ENCODE measurements at places on chromosomes 3 and 15.

GRCh38 chr3:17195856-17196604 is 311.3 kb downstream of the PLCL2 start:
- DNase-seq, result peak; percentile 36

DNA sequence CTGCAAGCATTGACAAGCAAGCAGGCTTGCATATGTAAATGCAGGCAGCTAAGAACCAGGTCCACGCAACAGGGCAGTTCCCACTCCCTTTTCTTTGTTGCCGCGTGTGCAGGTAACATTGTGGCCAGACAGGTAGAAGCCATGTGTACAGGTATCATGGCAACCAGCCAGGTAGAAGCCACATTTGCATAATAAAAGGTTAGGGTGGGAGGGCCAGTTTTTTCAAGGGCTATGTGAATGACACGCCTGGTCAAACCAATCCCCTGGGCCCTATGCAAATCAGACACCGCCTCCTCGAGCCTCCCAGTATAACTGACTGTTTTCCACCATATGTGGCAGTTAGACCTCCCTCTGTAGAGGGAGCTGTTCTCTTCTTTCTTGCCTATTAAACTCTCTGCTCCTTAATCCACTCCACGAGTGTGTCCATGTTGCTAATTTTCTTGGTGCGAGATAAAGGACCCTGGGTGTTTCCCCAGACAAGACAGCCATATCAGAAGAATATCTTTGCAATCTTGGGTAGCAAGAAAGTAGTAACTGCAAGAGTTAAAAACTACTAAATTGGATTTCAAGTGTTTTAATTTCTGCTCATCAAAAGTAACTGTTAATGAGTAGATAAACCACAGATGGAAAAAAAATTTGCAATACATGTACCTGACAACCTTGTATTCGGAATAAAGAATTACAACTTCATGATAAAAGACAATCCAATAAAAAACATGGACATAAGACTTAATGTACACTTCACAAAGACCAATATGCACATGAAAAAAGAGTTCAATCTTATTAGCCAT is 21.8 kb downstream of the PCOLCE2 start:
- no peak for DNase-seq

- peak; percentile 92 for DNase-seq
Observed at GRCh38 chr3:45224824-45225464, 1.1 kb downstream of the TMEM158 start.

GRCh38 chr3:335240-335639 is 138.7 kb downstream of the CHL1 start:
- no peak for DNase-seq

- no peak for DNase-seq
Observed at GRCh38 chr3:53169832-53170324, 8.9 kb downstream of the PRKCD start.

GRCh38 chr3:177976241-177976640 is 560.0 kb upstream of the KCNMB2 start:
- DNase-seq, result no peak

GRCh38 chr15:38899300-38899699 is 334.7 kb upstream of the RASGRP1 start:
- DNase-seq, result no peak

GRCh38 chr3:188796122-188796631 is 375.6 kb upstream of the TPRG1 start:
- DNase-seq, result peak; percentile 52

All from astrocyte of the hippocampus (primary cell).